Dorsolateral prefrontal cortex (tissue), 122 donors: ENCODE measurements at places on chromosomes 11 and 22.

GRCh38 chr11:67674442-67674871 is at the start of gene ALDH3B2:
Gene ALDH3B2 (minus strand): TSS chr11:67674623. CDS start chr11:67666935, 7,688 bp downstream.
- no peak for DNase-seq

DNA sequence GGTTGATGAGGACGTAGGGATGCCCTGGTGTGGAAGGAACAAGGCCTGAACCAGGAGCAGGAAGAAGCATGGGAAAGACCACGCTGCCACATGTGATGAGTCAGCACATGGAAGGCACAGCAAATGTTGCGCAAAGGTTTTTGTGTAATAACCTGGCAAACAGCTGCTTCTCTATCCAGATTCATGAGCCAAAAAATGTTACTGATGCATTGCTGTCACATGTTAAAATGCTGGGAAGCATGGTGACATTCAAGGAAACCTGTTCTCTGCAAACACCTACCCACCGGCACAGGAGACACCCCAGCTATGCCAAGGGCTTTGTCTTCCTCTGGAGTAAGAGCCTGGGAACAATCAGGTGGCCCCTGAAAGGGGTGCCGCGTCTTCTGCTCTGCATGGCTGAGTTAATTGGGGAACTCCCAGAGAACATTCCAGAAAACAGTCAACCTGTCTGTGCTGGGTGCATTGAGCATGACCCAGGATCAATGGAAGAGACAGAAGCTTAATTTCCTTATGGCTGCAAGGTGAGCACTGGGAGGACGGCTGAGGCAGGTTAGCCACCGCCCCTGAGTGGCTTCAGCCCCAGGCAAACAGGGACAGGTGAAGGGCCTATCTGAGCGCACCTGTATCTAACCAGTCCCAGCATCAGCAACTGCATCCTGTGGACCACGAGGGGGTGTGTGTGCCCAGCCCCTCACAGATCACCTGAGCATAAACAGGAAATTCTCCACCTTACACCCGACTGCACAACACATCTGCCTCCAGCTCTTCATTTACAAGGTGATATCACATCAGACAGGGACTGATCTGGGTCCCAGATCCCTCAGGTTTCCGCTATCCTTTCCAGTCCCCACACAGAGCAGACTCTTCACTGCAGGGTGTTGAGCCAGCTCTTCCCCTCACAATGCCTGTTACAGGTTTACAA is 108.4 kb downstream of the GGTLC2 start:
- no peak for DNase-seq

DNA sequence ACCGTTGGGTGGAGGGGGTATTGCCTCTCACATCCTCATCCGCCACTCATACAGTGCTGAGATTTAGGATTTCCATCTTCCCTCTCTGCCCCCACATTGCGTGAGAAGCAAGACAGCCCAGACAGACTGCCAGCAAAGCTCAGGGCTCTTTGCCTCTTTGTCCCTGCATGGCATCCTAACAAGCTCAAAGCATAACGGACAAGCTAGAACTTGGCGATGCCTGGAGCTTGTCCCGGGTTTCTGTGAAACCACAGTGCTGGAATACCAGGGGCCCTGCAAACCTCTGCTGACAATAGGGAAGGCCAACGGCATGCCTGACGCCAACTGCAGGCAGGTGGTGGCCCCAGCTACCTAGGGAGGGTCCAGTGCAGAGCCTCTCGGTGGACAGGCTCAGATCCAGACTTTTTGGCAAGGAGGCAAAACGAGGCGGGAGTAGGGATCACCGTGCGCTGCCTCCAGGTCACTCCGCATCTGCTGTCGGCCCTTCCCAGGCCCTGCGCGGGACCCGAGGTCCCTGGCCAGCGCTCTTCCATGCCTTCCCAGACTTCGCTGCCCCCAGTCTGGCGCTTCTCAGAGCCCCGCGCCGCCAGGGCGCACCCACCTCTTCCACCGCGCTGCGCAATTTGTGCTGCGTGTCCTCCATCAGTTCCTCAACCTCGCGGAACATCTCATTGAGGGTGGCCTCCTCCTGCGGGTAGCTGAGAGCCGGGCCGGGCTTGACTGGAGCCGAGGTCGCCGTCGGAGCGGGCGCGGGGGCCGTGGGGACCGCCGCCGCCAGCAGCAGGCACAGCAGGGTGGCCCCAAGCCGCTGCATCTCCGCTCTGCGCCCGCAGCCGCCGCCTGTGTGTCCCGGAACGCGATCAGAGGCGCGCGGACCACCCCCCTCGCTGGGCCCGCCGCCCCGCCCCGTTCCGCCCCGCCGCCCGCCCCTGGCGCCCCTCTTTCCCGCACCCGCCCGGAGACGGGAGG is at the start of gene DKK3:
Gene DKK3, minus strand, starts transcription at position 858 of the 969 bp plus-strand sequence. Its CDS starts 44 bp downstream, at position 814.
- DNase-seq = no peak

- no peak for DNase-seq
These were observed 23.5 kb downstream of the RRM1 start for GRCh38 chr11:4118107-4118506.

DNA sequence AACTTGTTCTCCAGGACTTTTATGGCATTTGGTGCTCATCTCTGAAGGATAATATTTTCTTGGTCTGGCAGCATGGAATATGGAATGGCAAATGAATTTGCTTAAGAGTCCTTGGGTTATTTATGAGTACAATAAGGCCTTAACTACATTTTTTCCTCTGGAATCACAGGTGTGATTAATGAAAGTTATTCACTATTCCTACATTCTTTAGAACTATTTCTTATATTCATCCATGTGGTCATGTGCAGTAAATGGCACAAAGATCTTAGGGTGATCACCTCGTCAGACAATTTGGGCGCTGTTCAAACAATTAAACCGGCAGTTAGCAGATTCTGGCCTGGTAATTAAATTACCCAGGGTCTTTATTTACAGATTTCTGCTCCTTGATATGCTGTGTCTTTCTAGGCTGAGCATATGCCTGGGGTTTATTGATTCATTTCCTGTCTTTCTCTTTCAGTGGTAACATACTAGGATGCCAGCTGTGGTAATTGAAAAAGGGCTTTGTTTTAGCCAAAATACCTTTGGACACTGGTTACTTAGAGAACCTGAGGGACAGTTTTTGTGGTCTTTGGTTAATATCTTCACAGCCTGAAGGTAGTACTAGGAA is 31.6 kb downstream of the SIK2 start:
- DNase-seq = no peak

- no peak for DNase-seq
These were observed 20.6 kb downstream of the KCNQ1 start for GRCh38 chr11:2465202-2466068.
